ENCODE measurements at places on chromosomes 4 and X. TPM values are rescaled to one million over a fixed set of nuclear protein-coding genes. Genes with fewer than 3 reads are reported as not detected.

Gene STAP1
- not detected for total RNA-seq

Gene SLC26A1
- 0.37 TPM for total RNA-seq

Gene PPP1R2C
- not detected for total RNA-seq

Gene ARHGAP6
- total RNA-seq, result 4.5 TPM

Gene ACSL4
- 41.8 TPM for total RNA-seq

Gene NPY5R
- total RNA-seq, result 0.25 TPM

Gene PAGE1
- not detected for total RNA-seq

Gene GUCY1B1
- 9.6 TPM for total RNA-seq

Gene NR3C2
- 25.8 TPM for total RNA-seq

Gene UCP1
- total RNA-seq, result 0.14 TPM

Gene FAM184B
- total RNA-seq, result not detected

Gene CT45A3
- not detected for total RNA-seq

Gene BEND4
- total RNA-seq, result not detected

Gene GPR173
- total RNA-seq, result 2.5 TPM

DNA sequence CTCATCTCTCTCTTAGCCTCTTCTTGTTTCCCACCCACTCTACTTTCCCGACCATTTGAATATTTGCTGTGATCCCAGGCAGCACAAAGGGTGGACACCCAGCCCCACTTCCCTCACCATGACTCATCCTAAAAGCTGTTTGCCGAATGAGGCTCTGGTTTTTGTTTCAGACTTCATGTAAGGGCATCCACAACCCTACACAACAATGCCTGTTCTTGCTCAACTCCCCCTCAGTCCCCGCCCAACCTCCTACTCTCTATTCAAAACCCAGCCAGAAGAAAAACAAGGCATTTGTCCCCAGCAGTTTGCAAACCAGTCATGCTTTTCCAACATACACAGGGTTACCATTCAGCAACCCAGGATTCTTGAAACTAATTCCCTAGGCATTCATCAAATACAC is 516.5 kb upstream of the CNKSR2 start:
- no peak for DNase-seq

GRCh38 chrX:87403551-87403950 is 114.1 kb upstream of the KLHL4 start:
- no peak for DNase-seq

DNA sequence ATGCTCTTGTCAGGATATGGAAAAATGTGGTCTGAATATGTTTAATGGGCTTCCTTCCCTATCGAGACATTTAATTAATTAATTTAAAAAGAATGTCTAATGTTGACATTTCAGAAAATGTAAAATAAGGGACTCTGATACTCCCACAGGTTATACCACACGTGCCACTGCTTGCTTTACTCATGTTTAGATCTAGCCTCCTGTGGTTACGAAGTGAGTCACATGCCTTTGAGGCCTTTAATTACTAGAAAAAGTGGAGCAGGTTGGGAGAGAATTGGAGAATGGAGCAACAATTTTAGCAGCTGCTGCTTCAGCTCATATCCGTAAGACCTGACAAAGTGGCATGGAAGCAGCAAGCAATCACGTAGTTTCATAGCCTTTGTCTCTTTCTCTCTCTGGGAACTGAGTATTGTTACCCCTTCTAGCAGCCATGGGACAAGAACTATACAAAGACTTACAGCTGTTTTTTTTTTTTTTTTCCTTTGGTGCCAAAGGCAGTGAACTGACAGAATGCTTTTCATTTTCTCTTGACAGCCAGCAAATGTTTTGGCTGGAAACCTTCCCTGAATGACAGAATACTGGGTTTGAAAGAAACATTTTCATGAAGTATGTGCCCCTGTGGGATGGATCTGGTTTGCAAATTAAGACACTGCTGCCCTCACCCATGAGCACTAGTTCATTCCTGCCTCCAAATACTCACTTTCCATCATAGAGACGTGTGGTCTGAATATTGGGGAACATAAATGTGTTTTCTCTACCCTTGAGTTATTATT is 355.1 kb upstream of the PABPC5 start:
- no peak for DNase-seq

- DNase-seq, result no peak
These were observed 52.9 kb downstream of the NSG1 start for GRCh38 chr4:4439782-4440181.

GRCh38 chr4:186554539-186554913 is 841 bp downstream of the MTNR1A start:
- no peak for DNase-seq

DNA sequence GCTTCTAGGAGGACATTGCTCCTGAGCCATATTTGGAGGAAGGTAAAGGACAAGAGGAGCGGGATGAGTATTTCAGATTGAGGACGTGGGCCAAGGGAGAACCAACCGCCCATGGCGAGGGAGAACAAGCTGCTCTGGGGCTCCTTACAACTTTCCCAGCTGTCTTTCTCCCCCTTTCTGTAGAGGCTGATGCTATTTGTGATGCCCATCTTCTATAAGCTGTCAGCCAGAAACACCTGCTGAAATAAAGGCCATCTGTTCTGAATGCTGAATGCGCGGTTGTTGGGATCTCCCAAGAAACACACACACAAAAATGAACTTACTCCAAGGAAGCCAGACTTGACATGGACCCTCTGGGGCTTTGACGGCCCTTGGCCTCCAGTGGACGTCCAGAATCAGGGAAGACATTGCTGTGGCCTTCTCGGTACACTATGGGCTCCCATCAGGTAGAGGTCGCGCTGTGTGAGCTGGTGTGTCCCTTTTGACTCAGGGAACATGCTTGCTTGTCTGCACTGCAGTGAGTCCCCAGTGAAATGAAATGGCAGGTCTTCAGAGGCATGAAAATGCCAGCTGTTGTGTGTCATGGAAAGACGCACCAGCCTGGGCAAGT is 30.9 kb downstream of the RWDD4 start:
- no peak for DNase-seq

DNA sequence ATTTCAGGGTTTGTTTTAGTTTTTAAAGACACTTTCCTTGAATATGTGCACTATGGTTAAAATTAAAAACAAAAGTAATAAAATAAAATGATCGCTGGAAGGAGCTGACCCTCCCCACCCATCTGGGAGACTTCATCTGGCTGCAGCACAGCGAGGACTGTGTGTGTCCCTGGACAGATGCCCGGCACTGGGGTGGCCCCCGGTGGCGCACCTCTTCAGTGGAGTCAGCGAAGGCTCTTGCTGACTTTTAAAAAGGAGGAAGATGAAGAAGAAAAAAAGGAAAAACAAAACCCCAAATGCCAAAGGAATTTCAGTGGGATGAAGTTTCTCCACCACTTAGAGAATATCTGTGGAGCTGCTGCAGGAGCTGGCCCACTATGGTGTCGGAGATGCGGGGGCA is 5.4 kb upstream of the ADGRG4 start:
- DNase-seq, result no peak

DNA sequence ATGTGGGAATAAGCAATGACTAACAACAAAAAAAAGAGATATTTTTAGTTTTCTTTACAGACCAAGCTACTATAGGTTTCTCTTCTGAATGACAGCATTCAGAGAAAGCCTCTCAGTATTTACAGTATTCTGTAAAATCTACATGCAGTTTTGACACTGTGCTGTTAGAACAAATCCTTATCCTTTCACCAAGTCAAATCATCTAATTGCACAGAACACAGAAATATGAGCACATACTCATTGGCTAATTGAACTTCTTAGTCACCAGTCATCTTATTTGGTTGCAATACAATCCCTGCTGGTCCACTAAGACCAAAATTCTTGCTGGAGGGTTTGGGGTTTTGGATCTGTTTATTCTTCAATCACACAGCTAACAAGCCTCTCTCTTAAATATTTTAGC is 5.7 kb downstream of the ACOT9 start:
- no peak for DNase-seq

DNA sequence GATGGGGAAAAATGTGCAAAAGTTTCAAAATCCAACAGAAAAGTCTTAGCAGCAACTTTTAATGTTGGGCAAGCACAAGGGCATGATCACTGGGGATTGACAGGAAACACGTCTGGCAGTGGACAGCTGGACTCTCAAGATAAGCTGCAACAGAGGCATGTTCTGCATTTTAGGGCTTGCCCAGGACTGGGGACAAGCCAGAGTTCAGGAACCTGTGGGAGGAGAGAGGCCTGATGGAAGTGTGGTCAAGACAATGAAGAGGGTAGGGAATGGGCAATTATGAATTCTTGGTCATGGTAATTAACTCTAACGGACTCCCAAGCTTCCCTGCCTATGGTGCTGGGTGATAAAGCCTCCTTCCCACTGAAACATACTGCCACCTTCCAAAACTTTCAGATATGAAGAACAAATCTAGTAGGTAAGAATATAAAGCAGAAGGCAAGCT is 48.4 kb downstream of the ANXA3 start:
- no peak for DNase-seq

- no peak for DNase-seq
These were observed 20.4 kb upstream of the GPM6B start for GRCh38 chrX:13837290-13837745.

GRCh38 chrX:44915361-44915868 is 42.4 kb downstream of the KDM6A start:
- no peak for DNase-seq

DNA sequence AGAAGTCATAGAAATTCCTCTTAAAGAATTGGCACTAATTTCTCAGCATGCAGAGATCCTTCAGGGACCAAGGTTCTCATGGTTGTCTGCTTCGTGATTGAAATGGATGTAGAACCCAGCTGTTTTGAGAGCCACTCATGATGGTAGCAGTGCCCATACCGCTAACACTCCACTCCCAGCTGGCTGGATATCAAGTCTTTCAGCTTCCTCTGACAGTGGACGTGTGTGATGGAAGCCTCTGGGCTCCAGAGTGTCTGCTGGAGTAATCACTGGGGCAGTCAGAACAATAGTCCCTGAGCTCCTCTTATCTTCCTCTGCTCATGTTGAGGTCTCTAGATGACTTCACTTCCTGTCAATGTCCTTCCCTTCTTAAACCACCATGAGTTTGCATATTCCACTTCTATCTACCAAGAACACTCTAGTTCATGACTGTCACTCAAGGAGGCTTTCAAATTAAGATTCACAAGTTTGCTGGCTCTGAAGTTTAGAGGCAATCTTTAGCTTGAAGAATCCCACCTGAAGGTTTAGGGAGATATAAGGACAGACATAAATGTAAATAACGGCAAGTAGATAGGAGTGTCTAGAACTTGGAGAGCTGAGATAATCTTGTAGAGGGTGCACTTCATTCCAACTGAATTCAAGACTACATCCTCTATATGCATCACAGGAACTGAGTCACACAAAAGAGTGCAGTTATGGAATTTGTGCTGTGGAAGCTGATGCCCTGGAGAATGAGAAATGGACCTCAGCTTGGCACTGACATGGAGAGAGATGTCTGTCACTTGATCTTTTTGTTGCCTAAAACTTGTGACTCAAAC is 64.5 kb upstream of the WDR1 start:
- DNase-seq, result no peak

GRCh38 chr4:30370105-30370504 is 350.1 kb upstream of the PCDH7 start:
- DNase-seq, result no peak

GRCh38 chrX:132393485-132393884 is 95.4 kb downstream of the MBNL3 start:
- no peak for DNase-seq

GRCh38 chrX:150577174-150577573 is 8.8 kb downstream of the MTM1 start:
- DNase-seq, result no peak

DNA sequence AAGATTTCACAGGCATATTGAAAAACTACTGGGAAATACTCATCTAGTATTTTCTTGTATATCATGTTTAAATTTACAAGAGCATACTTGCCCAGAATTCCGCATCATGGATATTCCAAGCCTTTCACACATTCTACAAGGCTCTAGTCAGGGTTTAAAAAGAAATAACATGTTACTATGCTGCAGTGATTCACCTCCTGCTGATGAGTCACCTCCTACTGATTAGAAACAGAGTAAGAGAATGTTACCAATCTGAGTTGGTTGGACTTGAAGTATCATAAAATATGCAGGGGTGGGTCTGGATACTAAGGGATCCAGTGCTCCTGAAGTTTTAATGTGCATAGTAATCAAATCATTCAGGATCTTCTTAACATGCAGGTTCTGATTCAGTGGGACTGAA is 192.0 kb upstream of the ANK2 start:
- DNase-seq, result no peak

- no peak for DNase-seq
These were observed 505.0 kb downstream of the TECRL start for GRCh38 chr4:63904201-63904600.

GRCh38 chrX:67601771-67602170 is 58.0 kb downstream of the AR start:
- DNase-seq, result no peak

All from right cardiac atrium (tissue), 5 donors.